ENCODE measurements at places on chromosomes 12 and 14.

- no peak for DNase-seq
Measured at GRCh38 chr12:73445658-73446324, 1091.8 kb upstream of the ATXN7L3B start.

- DNase-seq = no peak
Measured at GRCh38 chr12:24233519-24234246, 284.2 kb upstream of the SOX5 start.

DNA sequence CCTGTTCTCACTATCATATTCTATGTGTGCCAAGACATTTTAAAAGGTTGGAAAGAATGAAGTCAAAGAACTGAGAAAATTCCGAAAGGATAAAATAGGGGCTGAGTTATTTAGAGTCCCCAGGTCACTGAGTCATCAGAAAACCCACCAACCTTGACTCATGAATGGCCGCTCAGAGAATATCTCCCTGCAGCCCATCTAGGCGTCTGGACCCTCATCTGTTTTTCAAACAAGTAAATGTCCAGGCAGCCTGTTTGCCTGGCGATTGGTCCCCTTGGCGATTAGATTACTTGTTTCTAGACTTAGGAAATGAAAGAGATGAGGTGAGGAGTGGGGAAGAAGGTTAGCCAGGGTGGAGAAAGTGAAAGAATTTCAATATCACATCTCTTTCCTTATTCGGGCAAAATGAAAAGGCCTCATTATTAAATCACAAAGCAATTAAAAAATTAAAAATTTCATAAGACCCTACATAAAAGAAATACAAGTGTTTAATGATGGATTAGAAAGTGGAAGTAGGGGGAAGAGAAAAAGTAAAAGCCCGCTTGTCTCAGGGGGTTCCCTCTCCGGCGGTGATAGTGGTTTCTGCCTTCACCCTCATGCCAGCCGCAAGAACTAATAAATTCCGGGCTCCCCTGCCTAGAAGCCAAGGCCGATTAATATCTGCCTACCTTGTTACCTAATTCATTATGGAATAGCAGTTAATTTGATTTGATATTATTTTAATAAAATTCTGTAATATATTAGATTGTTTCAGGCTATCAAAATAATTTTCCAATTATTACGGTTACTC is 415.9 kb downstream of the BCL11B start:
- DNase-seq = no peak

- no peak for DNase-seq
Measured at GRCh38 chr12:70379846-70380245, 13.8 kb downstream of the KCNMB4 start.

DNA sequence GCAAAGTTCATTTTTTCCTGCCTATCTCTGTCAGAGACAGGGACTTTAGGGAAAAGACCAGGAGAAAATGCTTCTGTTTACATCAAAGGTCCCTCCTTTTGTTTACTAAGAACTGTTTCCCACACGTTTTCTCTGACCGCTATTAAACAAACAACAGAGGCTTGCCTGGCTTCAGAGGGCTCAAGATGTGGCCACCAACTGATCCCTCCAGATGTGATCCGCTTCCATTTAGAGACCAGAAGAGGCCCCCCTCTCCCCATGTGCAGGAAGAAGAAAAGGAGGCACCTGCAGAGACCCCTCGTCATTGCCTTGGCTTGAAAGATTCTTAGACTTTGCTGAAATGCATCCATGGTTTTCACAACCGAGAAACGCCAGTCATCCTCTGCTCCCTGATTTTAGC is 217.9 kb upstream of the PWP1 start:
- DNase-seq = no peak

GRCh38 chr12:47712171-47712570 is 6.3 kb upstream of the RPAP3 start:
- DNase-seq = no peak

DNA sequence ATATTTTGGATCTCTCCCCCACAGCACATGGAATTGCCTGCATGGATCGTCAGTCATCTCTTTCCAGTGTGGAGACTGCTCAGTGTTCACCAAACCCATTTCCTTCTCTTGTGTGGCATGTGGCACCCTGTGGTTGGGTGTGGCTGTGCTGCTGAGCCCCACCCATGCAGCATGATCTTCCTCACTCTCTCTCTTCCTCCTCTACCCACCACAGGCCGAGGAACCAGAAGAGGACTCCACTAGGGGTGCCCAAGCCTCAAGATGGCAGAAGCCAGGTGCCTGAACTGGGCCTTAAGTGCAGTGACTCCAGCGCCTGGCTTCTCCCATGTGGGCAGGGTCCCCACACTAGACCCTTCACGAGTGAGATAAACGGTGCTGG is 66.8 kb upstream of the GPR68 start:
- DNase-seq = no peak

DNA sequence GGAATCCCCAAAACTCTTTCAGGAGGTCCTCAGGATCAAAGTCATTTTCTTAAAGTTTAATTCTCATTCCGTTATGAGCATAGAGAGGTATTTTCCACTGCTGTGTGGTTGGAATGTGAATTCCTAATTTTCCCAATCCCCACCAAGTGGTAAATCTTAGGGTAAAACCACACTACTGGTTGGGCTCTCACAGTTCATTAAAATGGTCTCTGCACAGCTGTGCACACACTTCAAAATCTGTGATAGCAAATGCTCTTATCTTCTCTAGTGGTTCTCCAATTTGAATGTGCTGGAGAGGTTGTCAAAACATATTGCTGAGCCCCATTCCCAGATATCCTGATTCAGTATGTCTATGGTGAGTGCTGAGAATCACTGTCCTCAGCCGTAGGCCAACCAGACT is 189.1 kb downstream of the BMP4 start:
- no peak for DNase-seq

Measured in Calu3 (cell line).